Skin of body (tissue), 3 donors: ENCODE measurements at places on chromosomes 7 and 10. TPM values are rescaled to one million over a fixed set of nuclear protein-coding genes. Genes with fewer than 3 reads are reported as not detected.

DNA sequence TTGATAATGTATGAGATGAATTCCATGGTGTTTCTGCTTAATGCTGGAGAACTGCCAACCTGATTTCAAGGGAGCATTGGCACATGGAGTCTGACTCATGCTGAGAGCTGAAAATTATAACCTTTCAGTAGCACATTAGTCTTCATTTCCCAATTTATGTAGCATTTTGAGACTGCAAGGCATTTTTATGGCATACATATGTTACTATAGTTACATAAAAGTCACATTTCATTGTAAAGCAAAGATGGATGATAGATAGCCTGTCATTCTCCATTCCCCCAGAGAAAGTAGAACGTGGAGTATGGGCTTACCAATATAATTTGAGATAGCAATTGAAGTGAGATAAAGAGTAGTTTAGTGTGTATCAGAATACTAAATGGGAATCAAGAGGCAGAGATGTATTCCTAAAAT lies 103.1 kb downstream of the SLC16A9 start:
- peak; percentile 39 for DNase-seq

GRCh38 chr10:76302481-76302880 lies 871.1 kb downstream of the LRMDA start:
- no peak for DNase-seq

- DNase-seq, result no peak
Measured at GRCh38 chr7:14309432-14309831, 320.0 kb upstream of the ETV1 start.

Gene MMD2
- total RNA-seq, result not detected

Gene ATOH7
- total RNA-seq, result not detected

DNA sequence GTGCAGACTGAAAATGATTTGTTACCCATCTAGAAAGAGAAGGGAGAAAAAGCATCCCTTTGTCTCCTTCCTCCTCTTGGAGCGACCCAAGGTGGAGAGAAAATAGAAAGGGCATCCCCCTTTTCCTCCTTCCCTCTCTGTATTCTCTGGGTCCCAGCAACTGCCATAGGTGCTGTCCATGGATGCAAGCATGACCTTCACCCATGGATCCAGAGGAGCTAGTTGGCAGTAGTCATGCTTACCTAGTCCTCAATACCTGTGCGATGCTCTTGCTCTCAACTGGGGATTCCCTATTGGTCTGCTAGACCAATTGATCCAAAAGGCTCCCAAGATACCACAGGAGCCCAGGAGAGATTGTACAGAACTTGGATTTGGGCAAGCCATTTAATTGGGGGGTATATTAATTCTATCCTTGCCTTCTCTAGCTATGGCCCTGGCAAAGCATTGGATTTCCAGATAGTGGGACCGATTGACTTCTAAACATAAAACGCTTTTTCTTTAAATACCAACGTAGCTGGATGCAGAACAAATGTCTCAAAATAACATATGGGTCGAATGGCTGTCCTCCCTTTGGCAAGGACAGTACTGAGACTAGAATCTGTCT lies 547.8 kb upstream of the IGFBP3 start:
- DNase-seq, result no peak

Gene CPA4
- 63.8 TPM for total RNA-seq

Gene AASS
- total RNA-seq, result 33.1 TPM

DNA sequence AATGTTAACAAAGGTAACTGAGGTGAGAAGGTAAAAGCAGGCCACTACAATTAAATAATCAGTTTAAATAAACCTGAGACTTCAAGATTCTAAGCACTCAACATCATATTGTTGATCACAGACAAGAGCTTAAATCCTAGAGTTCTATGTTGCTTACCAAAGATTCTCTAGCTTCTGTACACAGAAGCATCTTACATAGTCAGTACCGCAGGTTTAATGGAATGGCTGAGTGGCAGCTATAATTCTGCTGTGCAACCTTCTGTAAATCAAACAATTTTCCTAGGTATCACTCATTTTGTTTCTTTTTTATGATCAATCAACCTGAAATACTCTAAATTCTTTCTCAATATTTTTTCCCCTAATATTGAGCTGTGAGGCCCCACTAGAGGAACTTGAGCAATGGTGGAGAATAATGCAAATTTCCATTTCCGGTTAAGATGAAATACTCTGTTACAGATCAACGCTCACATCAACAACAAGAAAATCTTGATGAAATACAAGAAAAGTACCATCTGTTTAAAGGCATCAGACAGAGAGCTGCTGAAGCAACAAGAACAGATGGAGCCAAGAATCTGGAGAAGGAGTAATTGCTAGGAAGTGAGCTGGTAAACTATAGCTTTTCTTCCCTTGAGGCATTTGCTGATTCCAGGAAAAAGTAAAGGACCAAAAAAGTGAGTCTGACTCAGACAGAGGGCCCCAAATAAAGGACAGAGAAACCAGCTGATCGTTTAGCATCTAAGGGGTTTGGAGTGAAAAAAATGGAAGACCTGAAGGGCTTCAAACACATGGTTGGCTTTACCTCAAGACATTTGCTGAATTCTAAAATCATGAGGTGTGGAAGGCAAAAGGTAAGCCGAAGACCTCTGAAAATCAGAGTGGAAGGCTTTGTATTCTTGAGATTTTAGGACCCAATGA lies 22.6 kb downstream of the PNPLA8 start:
- DNase-seq, result no peak

DNA sequence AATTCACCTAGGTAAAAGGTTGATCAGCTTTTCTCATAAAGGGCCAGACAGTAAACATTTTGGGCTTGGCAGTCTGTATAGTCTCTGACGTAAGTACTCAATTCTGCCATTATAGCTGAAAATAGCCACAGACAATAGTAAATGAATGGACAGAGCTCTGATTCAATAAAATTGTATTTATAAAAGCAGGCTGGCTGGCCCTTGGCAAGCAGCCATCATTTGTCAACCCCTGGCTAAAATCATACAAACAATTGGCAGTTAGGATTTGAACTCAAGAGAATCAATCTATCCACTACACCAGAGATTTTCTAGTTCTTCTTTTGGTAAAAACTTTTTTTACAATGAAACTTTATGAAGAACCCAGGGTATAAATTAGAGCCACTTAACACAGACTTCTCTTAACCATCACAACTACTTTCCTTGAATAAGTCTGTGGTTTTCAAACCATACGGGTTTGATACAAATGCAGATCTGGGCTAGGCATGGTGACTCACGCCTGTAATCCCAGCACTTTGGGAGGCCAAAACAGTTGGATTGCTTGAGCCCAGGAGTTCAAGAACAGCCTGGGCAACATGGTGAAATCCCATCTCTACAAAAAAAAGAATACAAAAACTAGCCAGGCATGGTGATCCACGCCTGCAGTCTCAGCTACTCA lies 124.5 kb downstream of the SLC16A9 start:
- DNase-seq, result no peak

DNA sequence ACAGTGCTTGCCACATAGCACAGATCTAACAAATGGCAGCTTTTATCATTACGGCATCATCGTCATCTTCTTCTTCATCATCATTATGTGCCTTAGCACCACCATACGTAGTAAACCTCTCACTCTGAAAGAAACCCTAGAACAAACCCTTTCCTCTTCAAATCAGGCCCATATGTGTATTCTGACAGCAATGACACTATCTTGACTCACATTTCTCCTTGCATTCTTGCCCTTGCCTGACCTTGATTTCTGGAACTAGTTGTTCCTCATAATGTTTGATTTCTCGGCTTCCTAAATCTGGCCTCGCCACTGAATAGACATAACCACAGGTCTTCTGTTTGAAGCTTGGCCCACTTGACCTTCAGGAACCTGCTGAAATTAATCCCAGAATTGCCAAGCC lies 115.3 kb downstream of the DGKI start:
- DNase-seq, result no peak

DNA sequence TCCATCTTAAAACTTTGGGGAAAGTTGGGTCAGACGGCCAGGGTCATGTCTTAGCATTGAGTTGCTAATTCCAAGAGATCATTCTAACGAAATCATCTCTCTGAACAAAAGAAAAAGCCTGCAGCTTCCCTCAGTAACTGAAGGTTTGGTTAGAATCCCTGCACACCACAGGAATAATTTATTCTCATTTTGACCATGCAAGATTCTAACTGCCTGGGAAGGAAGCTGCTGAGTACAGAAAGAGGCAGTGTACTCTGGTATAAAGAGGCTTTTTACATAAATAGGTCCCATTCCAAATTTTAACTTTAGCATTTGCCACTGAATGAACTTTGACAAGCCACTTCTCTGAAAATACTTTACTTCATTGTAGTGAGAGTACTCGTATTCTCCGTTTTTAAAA lies 76.9 kb upstream of the RSBN1L start:
- no peak for DNase-seq

DNA sequence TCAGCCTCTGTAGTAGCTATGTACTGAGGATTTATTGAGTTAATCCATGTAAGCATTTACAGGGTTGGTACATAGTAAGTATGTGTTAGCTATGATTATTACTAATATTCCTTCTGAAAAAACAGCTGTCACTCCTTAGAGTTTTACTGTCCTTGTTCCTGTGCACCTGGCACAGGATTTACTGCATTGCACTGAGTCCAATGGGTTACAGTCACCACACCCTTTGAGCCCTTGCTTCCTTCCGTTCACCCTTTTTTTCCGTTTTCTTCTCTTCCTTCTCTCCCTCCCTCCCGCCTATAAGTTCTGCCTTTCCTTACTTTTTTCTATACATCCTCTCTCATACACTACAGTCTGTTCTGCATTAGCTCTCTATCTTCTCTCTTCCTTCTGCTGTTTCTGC lies 12.5 kb upstream of the CDK6 start:
- DNase-seq, result no peak

Gene KRIT1
- 62.0 TPM for total RNA-seq

Gene KLF14
- total RNA-seq, result 0.89 TPM

DNA sequence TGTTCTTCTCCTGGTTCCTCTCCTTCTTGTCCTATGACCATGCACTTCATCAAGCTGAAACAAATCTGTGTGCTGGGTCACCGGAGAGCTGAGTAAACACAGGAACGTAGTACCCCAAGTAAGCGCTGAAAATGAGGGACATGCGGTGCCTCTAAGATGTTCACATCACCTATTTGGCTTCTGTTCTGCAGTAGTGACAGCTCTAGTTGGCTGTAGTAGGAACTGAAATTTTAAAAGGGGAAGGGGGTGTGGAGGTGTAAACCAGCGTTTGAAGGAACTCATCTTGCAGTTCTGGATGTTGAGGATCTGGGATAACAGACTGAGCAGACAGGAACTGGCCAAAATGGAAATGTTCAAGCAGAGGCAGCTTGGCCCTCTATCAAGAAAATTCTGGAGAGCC lies 85.2 kb downstream of the WNT2 start:
- no peak for DNase-seq

DNA sequence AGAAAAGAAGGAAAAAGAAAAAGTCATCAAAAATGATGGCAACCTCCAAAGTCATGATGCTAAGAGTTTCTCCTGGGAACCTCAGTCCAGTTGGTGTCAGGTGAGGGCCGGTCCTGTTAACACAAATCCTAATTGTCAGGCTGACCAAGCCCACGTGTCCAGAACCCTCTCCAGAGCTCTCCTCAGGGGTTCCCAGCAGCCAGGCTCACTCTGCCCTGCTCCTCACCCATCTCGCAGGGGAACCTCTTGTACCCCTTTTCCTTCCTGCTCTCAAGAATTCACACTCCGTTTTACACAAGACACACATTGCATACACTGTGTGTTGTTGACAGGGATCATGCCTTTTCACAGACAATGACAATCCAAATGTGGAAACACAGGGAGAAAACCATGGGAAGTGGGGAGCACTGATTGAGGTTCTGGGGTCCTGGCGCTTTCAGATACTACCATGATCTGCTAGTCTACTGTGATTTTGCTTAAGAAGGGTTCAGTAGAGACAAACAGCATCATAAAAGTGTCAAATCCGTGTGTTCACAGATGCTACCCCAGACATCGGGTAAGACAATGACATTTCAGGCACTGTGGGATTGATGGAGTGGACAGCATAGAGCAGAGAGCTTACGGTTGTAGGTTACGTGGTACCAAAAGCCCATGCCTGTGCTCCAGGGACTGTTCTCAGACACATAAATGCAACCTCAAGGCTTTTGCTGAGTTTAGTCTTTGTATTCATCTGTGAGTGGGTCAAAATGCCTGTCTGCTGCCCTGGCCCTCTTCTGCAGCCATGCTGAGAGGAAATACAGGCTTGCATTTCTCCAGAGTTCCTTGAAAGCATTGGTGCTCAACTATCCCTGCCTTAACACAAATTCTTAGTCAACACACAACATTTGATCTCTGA lies 16.0 kb downstream of the IL2RA start:
- DNase-seq, result no peak

Gene OR2A12
- total RNA-seq, result not detected

GRCh38 chr10:246431-246830 lies 111.2 kb downstream of the ZMYND11 start:
- DNase-seq, result no peak

Gene CCDC172
- total RNA-seq, result not detected
